NCI-H2081 treated with DMSO at 0.1 percent for 48 hours (cell line): ENCODE measurements at places on chromosomes 4 and X.

GRCh38 chr4:148608968-148609367 is 166.8 kb upstream of the NR3C2 start:
- no peak for DNase-seq

DNA sequence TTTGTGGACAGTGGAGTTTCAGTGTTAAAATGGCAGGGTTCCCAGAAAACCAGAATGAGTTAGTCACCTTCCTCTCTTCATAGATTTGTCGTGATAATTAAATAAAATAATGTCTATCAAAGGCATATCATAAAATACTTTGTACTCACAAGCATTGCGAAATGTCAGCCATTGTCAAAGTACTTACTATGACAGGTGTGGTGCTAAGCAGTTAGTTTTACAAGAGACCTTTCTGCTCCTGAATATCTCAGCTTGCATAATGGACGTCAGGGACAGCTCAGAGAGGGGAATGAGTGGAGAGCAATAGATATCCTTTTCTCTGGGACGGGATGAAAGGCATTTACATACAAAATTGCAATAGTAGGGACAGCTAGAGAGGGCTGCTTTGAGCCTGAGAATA is 560.9 kb downstream of the KCNIP4 start:
- no peak for DNase-seq

DNA sequence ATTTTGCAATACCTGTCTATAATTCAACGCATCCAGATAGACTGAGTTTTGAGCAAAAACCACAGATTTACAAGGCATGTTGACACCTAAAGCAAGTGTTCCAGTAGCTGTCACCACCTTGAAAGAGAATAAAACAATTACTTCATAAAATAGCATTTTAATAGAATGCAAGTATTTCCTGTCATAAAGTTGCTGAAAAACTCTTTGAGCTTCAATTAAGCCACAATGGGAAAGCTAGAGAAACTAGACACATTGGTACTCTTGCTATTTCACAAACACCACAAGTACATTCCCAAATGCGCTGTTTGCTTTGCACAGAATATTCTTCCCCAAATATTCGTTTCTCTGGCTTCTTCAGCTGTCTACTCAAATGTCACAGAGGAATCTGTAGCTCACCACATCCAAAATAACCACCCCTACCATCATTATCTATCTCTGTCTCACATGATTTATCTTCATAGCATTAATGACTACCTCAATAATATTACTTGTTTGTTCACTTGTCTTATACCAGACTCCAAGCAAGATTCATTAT is 70.3 kb downstream of the DDX60 start:
- DNase-seq = no peak

DNA sequence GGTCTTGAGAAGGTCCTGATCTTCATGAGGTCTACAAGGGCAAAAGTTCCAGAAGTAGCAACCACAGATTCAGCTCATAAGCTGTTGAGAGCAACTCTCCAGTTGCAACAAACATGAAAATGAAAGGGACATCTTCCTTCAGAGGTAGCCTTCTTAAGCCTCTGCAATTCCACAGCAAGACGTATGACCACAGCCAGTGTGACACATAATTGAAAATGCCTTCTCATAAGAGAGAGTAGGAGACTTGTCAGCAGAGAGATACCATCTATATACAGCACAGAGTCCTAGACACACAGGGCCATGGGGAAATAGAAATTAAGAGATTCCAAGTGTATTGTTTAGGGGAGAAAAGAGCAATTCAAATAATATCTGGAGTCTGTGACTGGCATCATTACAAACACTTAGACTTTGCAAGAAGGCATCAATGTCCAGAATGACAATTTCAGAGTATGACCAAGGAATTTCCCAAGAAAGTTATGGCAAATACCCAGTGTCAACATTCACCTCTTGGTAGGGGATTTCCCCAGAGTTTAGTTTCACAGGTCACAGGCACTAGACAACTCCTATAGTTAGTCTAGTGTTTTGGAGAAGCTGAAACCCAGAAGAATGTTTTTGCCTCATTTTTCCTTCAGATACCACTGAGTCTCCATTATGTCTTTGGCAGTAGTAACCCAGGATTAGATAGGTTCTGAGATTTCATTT is 340.3 kb downstream of the ZNF674 start:
- DNase-seq = no peak

GRCh38 chr4:148893095-148893494 is 450.9 kb upstream of the NR3C2 start:
- no peak for DNase-seq
